ENCODE measurements at places on chromosomes 7 and 10.

- DNase-seq, result no peak
Measured at GRCh38 chr7:5278766-5279165, 4.0 kb upstream of the SLC29A4 start.

- no peak for DNase-seq
Measured at GRCh38 chr10:132375116-132375794, 21.7 kb upstream of the PWWP2B start.

DNA sequence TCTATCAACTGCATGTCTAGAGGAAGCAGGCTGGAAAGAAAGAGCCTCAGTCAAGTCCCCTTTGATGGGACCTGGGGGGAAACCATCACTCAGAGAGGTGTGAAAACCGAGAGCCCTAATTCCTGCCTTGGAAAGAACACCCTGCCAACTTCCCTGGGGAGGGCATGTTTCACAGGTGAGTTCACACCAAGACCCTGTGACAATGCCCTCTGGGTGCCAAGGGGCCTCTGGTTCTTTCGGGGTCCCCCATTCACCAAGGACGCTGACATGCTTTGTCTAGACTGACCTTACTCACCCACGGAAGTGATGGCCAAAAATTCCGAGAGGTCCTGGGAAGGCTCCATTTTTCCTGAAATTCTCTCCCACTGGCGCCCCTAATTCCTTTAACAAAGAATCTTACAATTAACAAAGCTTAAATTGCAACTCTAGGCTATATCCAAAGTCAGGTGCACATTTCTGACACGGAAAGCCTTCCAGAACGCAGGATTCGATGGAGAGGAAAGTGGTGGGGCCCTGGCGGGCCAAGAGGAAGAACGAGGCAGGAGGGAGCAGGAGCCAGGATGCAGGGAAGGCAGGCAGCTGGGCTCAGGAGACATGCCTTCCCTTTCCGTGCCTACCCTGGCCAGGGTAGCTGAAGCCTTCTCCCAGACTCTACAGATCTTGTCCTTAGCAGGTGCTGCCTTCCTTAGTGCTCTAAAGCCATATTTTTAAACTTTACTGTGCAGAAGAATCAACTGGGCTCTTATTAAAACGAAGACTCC lies 23.7 kb downstream of the VSTM4 start:
- no peak for DNase-seq

DNA sequence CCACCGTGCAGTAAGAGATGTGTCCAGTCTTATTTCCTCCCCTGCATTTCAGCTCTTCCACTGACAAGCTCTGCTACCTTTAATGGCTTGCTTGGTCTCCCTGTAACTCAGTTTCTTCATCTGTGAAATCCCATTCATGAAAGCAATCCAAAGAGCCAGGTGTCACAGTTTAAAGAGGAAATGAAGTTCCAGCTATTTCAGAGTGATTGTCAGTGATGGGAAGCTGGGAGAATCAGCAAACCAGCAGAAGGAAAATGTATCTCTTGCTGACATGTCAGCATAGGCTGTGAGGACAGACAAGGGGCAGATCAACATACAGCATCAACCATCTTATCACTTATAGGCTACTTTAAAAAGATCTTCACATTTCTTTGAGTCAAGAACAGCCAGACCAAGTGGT lies 445.3 kb downstream of the ADRA2A start:
- no peak for DNase-seq

DNA sequence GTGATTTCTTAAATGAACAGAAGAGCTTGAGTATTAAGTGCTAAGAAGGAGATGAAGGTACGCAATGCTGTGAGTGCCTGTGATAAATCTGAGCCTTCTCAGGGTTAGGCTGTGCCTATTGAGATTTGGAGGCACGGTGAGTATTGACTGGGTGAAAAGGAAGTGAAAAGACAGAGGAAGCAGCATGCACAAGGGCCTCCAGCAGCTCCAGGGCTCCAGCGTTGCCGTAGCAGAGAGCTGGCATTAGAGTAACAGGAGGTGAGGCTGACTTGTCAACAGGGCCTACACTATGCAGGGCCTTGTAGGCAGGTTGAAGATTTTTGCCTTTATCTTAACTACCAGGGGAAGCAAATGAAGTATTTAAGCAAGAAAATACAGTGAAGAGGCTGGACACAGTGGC lies 54.1 kb upstream of the PDCD4 start:
- DNase-seq, result no peak

GRCh38 chr7:2110610-2111396 lies 121.9 kb downstream of the MAD1L1 start:
- DNase-seq, result no peak
